Stimulated activated CD4-positive, alpha-beta T cell treated with anti-CD3 and anti-CD28 coated beads, Interleukin-2, amount 100 ng/mL, for 4 hours (primary cell): ENCODE measurements at places on chromosomes 7 and 10.

DNA sequence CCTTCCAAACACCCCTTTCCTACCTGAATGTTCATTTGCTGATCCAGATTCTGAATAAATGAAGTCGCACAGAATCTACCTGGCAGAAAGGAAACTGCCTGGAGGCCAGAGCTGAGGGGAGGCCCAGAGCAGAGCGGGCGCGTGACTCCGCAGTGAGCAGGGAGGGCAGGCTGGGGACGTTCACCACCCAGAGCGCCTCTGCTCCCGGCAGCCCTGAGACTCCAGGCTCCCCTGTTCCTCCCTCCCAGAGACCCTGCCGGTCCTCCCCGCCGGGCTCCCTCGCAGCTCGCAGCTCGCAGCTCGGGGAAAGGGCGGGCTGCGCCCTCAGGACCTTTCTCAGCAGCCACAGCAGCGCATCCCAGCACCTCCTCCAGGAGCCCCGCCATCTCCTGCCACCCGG, 176.7 kb upstream of the ZNF32 start:
- DNase-seq, result no peak

DNA sequence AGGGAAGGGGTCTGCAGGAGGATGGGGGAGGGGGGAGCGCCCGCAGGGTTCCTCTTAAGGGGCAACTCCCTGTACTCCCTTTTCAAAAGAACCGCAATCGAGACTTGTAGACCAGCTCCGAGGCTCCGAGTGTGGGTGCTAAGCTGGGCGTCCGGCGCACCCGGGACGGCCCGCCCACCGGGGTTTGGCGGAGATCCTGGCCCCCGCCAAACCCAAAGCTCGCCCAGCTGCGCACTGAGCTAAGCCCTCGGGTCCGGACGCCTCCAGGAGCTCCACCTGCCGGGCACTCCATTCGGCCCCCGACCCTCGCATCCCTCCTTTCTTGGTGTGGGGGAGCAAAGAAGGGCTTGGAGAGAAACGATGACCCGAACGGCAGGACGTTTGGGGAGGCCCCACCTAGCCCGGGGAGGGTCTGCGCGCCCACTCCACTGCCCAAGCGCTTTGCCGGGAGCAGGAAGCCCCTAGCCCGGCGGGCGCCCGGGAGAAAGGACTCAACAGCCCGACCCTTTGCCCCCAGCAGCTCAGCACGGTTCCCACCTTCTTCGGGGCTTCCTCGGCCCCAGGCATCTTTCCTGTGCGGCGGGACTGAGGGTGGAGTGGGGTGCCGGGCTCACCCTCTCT, 651 bp downstream of the AFAP1L2 start:
- DNase-seq, result no peak

DNA sequence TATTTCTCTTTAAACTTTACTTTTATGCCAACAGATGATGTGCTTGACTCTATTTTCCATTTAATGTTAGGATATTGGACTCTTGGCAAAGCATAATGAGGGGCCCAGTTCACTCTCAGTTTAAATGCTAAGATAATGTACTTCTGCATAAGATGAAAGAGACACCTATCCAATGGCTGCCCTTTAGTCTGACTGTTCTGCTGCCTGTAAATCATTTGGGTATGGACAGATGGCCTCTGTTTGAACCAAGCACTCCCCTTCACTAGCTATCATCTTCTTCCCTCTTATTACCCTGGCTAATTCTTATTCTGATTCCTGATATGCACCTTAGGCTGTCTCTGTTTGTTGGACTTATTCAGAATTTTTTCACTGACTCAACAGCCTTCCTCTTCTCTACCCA, 72.1 kb downstream of the SEM1 start:
- no peak for DNase-seq

DNA sequence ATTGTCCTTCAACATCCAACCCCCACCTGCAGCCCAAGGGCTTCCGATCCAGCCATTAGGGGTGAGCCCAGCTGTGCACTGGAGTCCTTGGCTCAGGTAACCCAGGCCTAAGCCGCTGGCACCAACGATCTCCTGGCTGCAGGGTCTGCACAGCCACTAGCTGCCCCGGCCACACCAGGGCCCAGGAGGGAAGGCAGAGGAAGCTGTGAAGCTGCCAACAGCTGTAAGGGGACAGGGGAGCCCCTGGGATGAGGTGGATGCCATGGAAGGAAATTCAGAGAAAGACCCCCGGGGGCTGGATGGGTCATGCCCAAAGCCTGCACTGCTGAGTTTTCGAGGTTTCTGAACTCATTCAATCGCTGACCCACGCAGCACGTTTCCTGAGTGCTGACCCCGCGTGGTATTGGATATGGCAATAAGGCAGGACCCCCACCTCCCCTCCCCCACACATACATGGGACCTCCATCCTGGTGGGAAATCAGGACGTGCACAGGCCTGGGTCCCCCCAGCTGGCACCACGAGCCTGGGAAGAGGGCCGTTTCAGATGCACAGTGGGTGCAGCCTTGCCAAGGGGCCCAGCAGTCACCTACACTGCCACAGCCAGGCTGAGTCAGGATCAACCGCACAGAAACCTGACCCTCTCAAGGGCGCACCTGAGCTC, 170.3 kb downstream of the DIP2C start:
- DNase-seq, result no peak

GRCh38 chr7:39647816-39648215, 24.4 kb downstream of the RALA start:
- no peak for DNase-seq
